ENCODE measurements at places on chromosomes 13 and 19. TPM values are rescaled to one million over a fixed set of nuclear protein-coding genes. Genes with fewer than 3 reads are reported as not detected.

GRCh38 chr13:113744197-113745000, 14.6 kb upstream of the TMEM255B start:
- no peak for DNase-seq

GRCh38 chr13:112061367-112062061, 5.4 kb upstream of the SOX1 start:
- no peak for DNase-seq

- no peak for DNase-seq
These were observed 608 bp downstream of the MYADM start for GRCh38 chr19:53868091-53868891.

Gene SHISA7
- not detected for total RNA-seq

- no peak for DNase-seq
These were observed 18.3 kb downstream of the NUP58 start for GRCh38 chr13:25319771-25320170.

DNA sequence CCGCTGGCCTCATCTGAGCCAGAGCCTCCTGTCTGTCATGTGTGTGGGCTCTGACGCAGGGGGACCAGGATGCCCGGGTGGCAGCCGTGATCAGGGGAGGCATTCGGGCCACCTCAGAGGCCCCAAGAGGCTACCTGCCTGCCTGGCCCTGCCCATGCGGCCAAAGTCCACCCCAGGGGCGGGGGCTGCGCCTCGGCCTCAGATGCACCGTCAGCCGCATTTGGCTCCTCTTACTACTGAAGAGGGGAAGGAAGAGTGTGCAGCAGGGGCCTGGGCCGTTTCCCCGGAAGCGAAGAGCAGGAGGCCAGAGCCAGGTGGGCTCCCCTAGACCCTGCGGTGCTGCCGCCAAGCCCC, 34.0 kb downstream of the C13orf46 start:
- no peak for DNase-seq

- no peak for DNase-seq
These were observed 513 bp downstream of the CIRBP start for GRCh38 chr19:1269478-1270212.

DNA sequence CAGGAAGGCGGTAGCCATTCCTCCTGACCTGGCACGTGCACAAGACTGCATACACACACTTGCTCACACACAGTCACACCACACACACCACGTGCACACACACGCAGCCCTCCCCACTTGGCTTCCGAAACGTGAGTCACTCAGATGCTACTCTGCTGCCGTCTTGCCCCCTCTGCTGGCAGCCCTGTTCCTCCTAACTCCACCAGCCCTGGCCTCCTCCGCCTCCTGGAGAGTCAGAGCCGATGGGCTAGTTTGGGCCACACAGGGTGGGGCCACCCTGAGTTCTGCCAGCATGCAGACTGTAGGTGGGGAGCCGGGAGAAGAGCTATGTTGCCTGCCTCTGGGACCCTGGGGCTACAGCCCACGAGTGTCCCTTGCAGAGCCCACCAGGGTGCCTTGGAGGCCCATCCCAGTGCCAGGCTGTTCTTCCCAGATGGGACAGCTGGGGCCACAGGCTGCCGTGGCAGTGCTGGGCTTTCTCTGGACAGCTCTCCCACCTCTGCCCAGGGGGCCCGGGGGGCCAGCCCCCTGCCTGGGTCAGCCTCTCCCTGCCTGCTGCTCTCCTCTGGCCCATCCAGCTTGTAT, 12.1 kb downstream of the PIN1 start:
- peak; percentile 37 for DNase-seq

- DNase-seq = no peak
These were observed 11.3 kb upstream of the RNASEH2B start for GRCh38 chr13:50898338-50898737.

DNA sequence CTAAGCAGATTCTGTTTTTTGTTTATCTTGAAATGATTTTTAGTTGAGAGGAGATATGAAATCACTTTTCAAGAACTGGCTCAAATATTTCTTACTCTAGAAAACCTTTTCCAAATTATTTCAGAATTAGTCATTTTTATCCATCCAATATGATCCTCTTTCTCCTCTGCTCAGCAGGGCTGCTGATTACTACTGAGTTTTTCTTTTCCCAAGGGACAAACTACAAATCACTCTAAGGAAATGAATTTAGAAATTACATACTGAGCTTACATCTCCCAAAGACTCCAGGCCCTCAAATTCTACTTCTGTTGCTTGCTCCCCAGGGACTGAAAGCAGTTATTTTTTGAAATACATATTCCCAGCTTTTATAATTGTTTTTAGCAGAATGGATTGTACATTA, 87.4 kb upstream of the UFM1 start:
- DNase-seq = no peak

Gene KLHL1
- 0.34 TPM for total RNA-seq

Gene SMAD9
- total RNA-seq = 2.3 TPM

Data from glomerular endothelial cell (primary cell).